CD4-positive, alpha-beta T cell treated with Interferon gamma for 1 hour (primary cell): ENCODE measurements at places on chromosomes 16 and 17.

GRCh38 chr17:3990386-3991127 is 26.3 kb upstream of the ATP2A3 start:
- DNase-seq: no peak

GRCh38 chr16:89549007-89549700 is 11.3 kb upstream of the RPL13 start:
- DNase-seq: no peak

DNA sequence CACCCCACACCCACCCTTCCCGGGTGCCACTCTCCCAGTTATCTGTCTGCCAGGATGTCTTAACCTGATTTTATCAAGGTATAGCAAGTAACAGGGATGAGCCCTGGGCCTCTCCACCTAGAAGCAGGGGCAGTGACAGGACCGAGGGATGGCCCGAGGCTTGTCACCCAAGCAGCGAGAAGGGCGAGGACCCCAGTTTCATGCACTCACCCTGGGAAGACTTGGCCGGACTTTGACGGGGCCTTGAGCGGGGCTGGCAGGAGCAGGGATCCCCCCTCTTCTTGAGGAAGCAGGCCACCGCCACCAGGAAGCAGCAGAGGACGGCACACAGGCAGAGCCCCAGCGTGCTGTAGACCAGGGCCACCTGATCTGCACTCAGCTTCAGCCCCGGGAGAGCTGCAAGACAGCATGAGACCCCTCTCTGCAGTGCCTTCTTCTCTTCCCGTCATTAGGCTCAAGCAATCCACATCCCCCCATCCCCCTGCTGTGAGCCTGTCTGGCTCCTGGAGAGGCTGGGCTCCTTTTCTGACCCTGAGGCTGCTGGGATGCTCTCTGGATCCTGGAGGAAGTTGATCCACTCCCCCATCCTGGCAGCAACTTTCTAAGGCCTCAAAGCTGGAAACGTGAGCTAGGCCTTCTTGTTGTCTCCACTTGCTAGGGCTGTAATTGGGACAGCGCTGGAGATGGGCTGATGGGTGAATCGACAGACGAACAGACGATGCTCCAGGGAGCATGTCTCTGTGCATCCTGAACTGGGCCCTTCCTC is 31.6 kb downstream of the TNFRSF13B start:
- no peak for DNase-seq

DNA sequence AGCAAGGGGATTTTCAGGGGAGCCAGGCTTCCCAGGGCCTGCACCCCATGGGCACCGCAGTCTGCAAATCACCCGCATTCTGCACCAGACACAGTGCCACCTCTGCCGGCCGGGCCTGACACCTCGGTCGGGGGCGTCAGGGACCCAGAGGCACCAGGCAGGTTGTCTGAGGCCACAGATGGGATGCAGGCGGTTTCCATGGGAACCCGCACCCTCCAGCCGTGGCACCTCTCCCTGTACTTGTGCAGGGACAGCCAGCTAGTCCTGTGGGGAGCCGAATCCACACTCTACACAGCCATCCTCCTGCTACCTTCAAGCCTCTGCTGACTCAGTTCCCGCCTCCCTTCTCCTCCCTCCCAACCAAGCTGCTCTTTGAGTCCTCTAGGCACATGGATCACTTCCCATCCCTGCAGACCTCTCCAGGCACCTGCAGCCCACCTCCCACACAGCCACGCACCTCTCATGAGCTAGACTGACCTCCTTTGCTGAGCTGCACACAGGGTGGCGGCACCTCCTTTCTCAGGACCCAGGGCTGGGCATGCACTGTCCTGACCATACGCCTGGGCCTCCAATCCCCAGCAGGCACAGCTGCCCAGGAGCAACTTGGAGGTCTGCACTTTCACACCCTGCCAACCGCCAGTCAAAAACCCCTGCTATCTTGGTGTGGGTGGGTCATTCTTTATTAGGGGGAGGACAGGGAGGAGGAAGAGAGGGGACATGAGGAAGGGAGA is 119.5 kb downstream of the C16orf78 start:
- no peak for DNase-seq

DNA sequence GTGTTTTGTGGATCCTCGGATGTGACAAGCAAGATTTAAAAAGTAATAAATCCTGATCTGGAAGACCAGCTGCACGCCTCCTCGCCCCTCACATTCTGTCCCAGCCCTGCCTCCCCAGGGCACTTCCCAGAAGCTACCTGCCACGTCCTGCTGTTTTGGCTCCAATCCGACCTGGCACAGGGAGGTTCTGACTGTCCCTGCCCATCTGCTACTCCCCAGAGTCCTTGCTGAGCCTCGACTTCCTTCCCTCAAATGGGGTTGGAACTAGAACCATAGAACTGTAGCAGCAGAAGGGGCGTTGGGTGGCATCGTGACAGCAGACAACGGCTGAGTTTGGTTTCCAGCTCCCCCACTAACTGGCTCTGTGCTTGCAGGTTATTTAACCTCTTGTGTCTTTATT is 71.7 kb downstream of the RPH3AL start:
- no peak for DNase-seq

- DNase-seq: no peak
These were observed 119.8 kb upstream of the CDH13 start for GRCh38 chr16:82506692-82507670.

- DNase-seq: no peak
These were observed 23.4 kb downstream of the SMURF2 start for GRCh38 chr17:64638552-64639203.

DNA sequence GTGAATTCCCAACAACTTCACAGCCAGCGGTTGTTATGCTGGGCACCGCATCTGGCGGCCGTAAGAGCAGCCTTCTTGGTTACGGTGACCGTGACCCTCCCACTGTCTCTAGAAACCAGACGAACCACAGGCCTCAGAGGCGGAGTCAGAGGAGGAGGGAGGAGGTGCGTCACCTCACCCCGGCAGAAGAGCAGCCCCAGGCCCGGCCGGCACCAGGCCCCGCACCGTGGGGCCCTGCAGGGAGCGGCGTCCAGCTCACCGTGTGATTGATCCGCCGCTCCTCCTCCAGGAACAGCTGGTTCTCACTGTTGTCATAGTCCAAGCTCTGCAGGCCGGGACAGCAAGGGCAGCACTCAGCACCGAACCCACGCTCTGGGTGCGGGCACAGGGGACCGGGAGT is 13.7 kb downstream of the CLCN7 start:
- no peak for DNase-seq

GRCh38 chr17:27892542-27892865 is 661 bp downstream of the LYRM9 start:
- DNase-seq: no peak

DNA sequence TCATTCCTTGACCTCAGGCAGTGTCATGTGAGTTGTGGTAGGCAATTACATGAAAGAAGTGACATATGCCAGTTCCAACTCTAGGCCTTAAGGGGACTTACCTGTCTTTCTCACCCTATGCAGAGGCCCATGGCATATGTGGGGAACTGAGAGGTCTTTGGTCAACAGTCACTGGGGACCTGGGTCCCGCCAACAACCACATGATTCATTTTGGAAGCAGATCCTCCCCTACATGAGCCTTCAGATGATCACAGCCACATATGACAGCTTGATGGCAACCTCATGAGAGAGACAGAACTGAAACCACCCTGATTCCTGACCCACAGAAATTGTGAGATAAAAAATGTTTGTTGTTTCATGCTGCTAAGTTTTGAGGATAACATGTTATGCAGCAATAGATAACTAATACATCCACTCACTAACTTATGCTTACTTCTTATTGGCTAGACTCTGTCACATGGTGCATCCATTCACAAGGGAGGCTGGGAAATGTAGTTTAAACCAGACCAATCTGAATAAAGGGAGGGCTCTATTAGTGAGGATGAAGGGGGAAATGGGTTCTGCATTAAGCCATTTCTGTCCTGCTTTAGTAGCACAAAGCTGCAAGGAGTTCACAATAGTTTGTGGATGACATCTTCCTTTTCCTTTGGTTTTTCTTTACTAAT is 298.2 kb downstream of the HAPSTR1 start:
- no peak for DNase-seq

- no peak for DNase-seq
These were observed 17.5 kb downstream of the TMEM132E start for GRCh38 chr17:34596920-34597319.

DNA sequence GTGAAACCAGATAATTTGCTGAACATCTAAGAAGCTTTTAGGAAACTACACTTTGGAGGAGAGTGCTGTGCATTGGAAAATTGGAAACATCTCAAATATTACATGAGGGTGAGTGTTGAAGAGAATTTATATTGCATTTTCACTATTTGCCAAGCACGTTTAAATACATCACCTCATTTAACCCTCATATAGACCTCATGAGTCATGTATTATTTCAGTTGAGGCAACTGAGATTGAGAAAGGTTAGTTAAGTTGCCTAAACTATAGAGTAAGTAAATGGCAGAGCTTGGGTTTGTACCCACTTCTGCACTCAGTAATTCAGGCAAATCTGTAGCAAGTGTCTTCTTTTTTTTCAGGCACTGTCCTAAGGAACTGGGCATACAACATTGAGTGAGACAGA is 3.7 kb upstream of the NLK start:
- no peak for DNase-seq

- DNase-seq: no peak
These were observed 47.1 kb downstream of the NUP93 start for GRCh38 chr16:56777001-56777400.

GRCh38 chr17:62641153-62641552 is 13.7 kb downstream of the MRC2 start:
- no peak for DNase-seq

DNA sequence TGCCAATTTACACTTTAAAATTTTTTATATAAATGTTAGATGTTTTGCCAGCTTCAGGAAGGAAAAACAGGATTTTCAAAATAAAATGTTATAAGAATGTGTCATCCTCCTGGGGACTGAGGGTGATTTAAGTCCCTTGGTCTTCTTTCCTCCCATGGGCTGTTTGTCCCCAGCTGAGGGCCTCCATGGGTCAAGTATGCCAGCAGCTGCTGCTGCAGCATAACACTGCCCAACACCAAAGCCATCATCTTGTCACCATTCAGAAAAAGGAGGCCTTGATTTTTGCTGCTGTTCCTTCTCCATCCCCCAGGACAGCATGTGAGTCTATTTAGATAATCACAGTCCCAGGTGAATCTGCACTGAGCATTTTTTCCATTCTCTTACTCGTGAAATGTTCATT is 188.5 kb downstream of the LGALS9B start:
- DNase-seq: no peak

DNA sequence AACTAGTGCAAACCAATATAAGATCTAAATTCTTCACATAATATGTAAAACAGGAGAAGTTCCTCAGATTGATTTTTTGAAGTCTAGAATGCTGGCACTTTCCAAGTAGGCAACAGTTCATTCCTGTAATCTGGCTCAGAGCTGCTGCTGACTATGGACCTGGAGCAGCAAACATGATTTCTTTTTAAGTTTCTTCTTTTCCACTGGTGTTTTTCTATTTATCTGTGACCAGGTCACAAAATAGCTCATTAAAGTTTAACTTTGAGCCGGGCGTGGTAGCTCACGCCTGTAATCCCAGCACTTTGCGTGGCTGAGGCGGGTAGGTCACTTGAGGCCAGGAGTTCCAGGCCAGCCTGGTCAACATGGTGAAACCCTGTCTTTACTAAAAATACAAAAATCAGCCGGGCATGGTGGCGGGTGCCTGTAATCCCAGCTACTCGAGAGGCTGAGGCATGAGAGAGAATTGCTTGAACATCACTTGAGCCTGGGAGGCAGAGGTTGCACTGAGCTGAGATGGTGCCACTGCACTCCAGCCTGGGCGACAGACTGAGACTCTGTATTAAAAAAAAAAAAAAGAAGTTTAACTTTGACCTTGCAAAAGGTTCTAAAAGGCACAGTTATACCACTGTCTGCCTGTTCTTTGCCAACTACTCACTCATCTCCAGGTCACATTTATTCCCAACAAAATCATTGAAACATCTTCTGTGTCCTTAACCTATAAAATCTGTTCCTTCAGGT is 29.4 kb upstream of the SLC13A2 start:
- DNase-seq: no peak

- no peak for DNase-seq
These were observed 1.6 kb upstream of the WFIKKN2 start for GRCh38 chr17:50833510-50834428.

- no peak for DNase-seq
These were observed 167.9 kb downstream of the MSI2 start for GRCh38 chr17:57424273-57424672.

GRCh38 chr17:8322061-8322460 is 12.0 kb downstream of the ARHGEF15 start:
- no peak for DNase-seq

DNA sequence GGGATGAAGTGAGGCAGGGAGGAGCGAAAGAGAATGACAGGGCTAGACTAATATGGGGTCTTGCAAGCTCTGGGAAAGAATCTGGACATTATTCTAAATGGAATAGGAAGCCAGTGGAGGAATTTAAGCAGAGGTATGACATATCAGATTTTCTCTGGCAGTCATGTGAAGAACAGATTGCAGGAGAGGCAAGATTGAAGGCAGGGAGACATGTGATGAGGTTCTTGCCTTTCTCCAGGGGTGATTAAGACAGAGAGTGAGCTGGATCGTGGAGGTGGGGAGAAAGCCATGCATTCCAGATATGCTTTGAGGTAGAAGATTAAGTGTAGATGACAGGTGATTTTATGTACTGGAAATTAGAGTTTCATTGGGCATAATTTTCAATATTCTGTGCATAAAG is 4.3 kb upstream of the THAP11 start:
- DNase-seq: no peak

DNA sequence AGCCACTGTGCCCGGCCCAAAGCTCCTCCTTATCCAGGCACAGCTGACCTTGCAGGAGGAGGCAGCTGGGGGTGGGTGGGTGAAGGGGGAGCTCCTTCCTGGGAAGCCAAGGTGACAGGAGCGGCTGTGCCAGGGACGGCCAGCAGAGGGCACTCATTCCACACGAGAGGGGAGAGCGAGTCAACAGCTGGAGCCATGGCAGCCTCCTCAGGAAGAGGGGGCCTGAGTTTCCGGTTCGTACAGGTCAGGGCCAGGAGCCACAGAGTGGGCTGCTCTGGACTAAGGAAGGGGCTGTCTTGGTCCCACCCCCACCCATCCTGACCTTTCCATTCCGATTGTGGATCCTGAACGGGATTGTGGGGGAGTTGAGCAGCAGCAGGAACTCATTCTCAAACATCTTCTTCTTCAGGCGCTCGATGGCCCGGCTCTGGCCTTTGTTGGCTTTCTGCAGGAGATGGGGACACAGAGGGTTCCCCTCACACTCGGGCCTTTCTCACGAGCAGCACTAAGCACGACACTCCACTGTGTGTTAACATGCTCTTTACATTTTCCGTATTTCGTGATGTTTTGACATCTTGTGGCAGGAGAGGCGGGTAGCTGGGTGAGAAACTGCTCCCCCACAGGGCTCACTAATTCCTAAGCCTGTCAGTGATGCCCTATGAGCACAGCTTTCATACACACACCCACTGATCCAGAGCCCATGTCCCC is 61.6 kb downstream of the TIMM22 start:
- DNase-seq: peak; percentile 23

GRCh38 chr16:4344983-4345835 is 5.9 kb downstream of the PAM16 start:
- no peak for DNase-seq

GRCh38 chr16:57770361-57770760 is 31.9 kb downstream of the KIFC3 start:
- no peak for DNase-seq

DNA sequence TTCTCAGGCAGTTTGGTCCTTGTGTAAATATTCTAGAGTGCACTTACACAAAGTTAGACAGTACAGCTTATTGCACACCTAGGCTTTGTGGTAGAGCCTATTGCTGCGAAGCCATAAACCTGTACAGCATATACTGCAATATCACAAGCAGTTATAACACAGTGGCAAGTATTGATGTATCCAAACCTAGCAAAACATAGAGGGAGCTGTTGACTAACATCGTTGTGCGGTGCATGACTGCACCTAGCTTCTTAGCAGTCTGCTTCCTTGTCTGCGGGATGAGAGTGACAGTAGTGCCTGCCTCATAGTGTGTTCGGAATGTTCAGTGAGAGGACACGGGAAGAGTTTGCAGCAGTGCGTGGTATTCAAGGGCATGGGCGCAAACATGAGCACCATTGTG is 78.9 kb downstream of the MPRIP start:
- DNase-seq: no peak
